ENCODE measurements at places on chromosomes 2 and 18.

DNA sequence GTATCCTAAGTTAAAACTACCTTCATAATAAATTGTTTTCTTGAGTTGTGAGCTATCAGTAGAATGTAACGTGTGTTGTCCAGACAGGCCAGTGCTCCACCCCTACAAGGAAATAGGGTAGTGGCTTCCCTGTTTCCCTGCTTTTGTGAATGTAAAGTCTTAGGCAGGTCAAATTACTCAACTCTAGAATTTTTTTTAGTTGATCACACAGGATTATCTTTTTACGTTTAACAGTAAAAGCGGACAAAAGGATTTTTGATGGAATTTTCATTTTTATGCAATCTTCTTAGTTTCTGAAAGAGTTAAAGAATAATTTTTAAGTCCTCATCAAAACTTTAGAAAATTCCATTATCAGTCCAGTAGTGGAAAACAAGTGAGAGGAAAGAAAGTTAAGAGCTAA is 38.2 kb downstream of the GPD2 start:
- H3K4me3 ChIP-seq: no peak overlapping the region
- no peak overlapping the region for H3K27ac ChIP-seq
- H3K4me1 ChIP-seq: no peaks in the 10 kb centered on the region
- H3K36me3 ChIP-seq: no peaks in the 10 kb centered on the region

DNA sequence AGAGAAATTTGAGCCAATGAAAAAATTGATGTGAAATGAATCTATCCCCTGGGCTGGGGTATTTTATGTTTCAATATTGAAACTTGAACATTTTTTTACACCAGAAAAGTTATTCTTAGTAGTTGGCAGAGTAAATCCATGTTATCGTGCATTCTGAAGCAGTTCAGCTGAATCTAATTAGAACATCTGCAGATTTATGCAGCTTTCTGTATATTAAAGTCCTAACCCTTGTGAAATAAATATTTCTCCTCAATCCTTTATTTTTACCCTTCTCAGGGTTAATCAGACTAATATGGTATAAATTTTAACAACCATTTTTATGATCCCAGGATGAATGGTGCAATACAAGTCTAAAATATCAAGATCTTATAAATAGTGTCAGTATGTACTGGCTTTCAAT is 69.5 kb downstream of the CDH20 start:
- H3K4me3 ChIP-seq: no peak overlapping the region
- DNase-seq: no peak
- H3K27ac ChIP-seq: no peak overlapping the region
- H3K27me3 ChIP-seq: no peaks in the 10 kb centered on the region
- H3K36me3 ChIP-seq: no peaks in the 10 kb centered on the region
- H3K4me1 ChIP-seq: no peaks in the 10 kb centered on the region

GRCh38 chr2:27701676-27702075 is 38.0 kb downstream of the SLC4A1AP start:
- no peak overlapping the region for H3K4me3 ChIP-seq
- no peaks in the 10 kb centered on the region for H3K36me3 ChIP-seq
- H3K27ac ChIP-seq: no peak overlapping the region

DNA sequence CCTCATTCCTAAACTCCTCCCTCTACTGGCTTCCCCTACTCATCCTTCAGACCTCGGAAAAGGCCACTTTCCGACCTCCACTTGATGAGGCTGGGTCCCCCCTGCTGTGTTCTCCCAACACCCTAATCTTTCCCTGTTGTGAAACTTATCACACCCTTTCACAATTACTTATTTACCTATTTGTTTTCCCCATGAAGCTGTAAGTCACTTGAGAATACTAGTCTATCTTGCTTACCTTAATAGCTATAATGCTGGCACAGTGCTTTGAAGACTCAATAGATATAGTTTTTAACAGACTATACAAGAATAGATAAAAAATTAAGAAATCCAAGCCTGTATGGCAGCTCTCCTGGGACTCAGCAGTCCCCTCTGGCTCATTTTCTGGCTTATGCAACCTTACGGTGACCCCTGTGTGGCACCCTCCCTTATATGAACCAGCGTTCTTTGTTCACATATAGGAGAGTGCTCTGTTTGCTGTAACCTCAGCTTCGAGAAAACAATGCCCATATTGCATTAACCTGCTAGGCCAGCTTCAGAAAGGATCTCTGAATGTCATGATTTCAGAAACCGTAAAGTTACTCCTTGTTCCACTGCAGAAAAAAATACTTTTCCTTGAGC is 220.4 kb upstream of the PKDCC start:
- H3K27me3 ChIP-seq: no peaks in the 10 kb centered on the region
- H3K36me3 ChIP-seq: no peaks in the 10 kb centered on the region
- DNase-seq: no peak
- no peak overlapping the region for H3K4me3 ChIP-seq
- no peaks in the 10 kb centered on the region for H3K4me1 ChIP-seq
- H3K27ac ChIP-seq: no peak overlapping the region

DNA sequence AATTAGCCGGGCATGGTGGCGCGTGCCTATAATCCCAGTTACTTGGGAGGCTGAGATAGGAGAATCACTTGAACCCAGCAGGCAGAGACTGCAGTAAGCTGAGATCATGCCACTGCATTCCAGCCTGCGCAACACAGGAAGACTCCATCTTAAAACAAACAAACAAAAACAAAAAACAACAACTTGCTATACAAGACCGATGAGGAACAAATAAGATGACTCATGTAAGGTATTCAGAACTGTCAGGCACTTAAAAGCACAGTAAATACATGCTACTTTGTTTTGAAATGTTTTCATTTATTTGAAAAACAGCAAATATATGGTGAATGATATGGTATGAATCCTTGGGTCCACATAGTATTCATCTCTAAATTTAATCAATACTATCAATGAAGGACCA is 66.7 kb downstream of the TRIP12 start:
- no peak for DNase-seq
- H3K4me3 ChIP-seq: no peak overlapping the region
- peaks cover 24% of the 10 kb centered on the region for H3K4me1 ChIP-seq
- no peaks in the 10 kb centered on the region for H3K27me3 ChIP-seq
- no peak overlapping the region for H3K27ac ChIP-seq
- peaks cover 21% of the 10 kb centered on the region for H3K36me3 ChIP-seq

DNA sequence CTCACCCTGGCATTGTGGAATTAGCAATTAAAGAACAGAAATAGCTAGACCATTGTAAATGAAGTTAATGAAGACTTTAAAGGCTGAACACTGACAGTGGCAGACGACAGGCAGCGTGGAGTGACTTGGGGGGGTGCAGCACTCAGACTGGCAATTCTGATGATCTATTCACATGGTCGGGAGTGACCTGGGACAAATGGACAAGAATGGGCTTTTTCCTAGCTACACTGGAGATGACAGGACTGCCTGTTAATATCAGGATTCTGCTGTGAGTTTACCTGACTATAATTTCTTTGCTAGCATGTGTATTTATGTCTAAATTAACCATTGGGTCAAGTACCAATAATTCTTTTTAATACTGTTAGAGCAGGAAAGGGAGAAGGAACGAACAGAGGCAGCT is 199.6 kb downstream of the FBXO15 start:
- no peak overlapping the region for H3K4me3 ChIP-seq
- H3K36me3 ChIP-seq: no peaks in the 10 kb centered on the region
- no peaks in the 10 kb centered on the region for H3K4me1 ChIP-seq
- H3K27me3 ChIP-seq: no peaks in the 10 kb centered on the region

- H3K27ac ChIP-seq: no peak overlapping the region
- no peak overlapping the region for H3K4me3 ChIP-seq
- no peaks in the 10 kb centered on the region for H3K4me1 ChIP-seq
- no peak for DNase-seq
These were observed 99.5 kb upstream of the CCDC85A start for GRCh38 chr2:56084111-56084901.

DNA sequence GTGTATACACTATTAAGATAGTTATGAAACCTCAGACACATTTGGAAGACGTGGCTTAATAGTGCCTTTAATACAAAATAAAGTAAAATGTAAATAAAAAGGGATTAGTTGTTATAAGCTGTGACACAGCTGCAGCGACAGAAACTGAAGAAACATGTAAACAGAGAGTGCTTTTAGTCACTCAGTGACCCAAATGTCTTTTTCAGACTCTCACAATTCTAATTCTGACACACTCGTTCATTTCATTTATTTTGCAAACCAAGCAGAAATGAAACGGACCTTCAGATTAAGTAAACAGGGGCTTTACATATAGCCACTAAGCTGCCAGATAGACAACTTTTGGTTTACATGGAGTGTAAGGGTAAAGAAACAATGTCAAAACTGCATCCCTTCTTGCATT is 181.0 kb upstream of the ETAA1 start:
- H3K4me1 ChIP-seq: no peaks in the 10 kb centered on the region
- H3K27me3 ChIP-seq: no peaks in the 10 kb centered on the region
- no peak overlapping the region for H3K4me3 ChIP-seq
- DNase-seq: no peak
- H3K27ac ChIP-seq: no peak overlapping the region

- no peak for DNase-seq
- H3K4me1 ChIP-seq: no peaks in the 10 kb centered on the region
- no peaks in the 10 kb centered on the region for H3K36me3 ChIP-seq
- H3K27me3 ChIP-seq: no peaks in the 10 kb centered on the region
- H3K4me3 ChIP-seq: no peak overlapping the region
- no peak overlapping the region for H3K27ac ChIP-seq
These were observed 8.0 kb downstream of the ALLC start for GRCh38 chr2:3665886-3666612.

DNA sequence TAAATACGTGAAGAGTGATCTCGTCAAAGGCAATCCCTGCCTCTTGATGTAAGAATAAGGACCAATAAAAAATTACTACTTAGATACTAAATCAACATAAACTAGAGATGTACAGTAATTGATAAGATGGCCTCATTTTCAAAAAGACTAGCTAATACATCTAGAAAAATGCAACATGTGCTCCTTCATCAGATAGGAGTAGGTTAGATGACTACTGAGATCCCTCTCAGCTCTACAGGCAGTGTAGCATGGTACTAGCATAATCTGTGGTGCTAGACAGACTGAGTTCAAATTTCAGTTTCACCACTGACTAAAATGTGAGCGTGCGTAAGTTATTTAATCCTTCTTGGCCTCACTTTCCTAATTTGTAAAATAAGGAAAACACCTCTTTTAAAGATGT is 82.6 kb upstream of the FRZB start:
- no peaks in the 10 kb centered on the region for H3K4me1 ChIP-seq
- no peaks in the 10 kb centered on the region for H3K27me3 ChIP-seq
- H3K4me3 ChIP-seq: no peak overlapping the region
- DNase-seq: no peak

DNA sequence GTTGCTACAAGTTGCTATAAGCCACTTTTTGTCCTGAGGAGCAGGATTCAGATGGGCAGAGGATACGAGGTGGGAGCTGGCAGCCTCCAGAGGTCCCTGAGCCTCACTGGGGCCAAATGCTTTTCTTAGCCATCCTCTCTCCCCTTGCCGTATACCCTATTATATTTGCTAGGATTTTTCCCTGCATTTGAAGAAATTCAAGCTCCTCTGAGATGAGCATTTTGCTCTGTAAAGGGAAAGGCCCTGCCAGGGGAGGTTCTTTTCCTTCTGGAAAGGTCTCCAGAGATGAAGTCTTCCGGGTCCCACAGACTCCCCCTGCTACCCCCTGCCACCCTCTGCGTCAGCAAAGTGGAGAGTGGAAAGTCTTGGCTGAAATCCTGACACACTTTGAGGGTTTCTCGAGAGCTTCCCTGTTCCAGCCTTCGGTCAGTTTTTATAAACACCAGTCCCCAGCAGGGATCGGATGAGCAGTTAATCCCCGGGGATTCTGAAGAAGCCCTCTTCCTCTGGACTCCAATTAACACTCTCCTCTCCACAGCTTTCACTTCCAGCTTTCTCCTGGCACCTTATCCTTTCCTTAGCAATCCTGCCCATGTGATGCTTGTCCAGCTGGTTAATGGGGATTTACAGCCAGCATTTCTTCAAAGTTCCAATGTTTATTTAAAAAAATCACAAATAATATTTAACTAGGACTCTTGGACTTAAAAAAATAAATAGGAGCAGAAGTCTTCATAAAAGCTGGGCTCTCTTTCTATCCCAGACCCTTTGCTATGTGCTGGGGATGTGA is 13.1 kb downstream of the CYRIA start:
- H3K36me3 ChIP-seq: no peaks in the 10 kb centered on the region
- H3K4me3 ChIP-seq: no peak overlapping the region
- no peaks in the 10 kb centered on the region for H3K27me3 ChIP-seq
- H3K4me1 ChIP-seq: no peaks in the 10 kb centered on the region
- DNase-seq: no peak

DNA sequence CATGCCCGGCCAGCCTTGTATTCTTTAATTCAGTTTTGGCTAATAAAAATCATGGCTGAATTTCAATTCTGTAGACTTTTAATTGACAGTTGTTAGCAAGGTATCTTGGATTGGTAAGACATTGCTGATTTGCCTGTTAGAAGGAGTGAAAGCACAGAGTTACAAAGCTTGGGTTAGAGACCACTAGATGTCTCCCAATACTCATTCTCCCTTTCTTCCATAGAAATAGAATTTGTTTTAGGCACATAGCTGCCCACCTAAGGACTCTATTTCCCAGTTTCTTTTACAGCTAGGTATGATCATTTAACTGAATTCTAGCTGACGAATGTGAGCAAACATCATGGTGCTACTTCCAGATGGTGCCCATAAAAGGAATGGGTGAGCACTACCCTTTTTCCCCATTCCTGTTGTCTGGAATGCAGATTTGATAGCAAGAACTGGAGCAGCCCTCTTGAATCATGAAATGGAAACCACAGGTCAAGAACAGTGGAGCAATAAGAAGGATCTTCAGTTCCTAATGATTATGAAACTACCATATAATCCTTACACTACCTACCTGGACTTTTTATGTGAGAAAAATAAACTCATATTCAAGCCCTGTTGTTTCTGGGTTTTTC is 17.5 kb downstream of the PECR start:
- no peak for DNase-seq
- H3K27me3 ChIP-seq: no peaks in the 10 kb centered on the region
- peaks cover 9% of the 10 kb centered on the region for H3K36me3 ChIP-seq
- H3K4me1 ChIP-seq: peaks cover 8% of the 10 kb centered on the region
- no peak overlapping the region for H3K27ac ChIP-seq
- H3K4me3 ChIP-seq: no peak overlapping the region

GRCh38 chr2:180662941-180663471 is 317.4 kb upstream of the UBE2E3 start:
- no peak for DNase-seq
- H3K27ac ChIP-seq: no peak overlapping the region
- H3K36me3 ChIP-seq: no peaks in the 10 kb centered on the region
- no peak overlapping the region for H3K4me3 ChIP-seq

GRCh38 chr18:55228191-55228590 is 268.9 kb upstream of the CCDC68 start:
- DNase-seq: no peak
- no peaks in the 10 kb centered on the region for H3K4me1 ChIP-seq
- no peaks in the 10 kb centered on the region for H3K27me3 ChIP-seq
- no peak overlapping the region for H3K27ac ChIP-seq

- no peak overlapping the region for H3K4me3 ChIP-seq
- DNase-seq: no peak
- H3K4me1 ChIP-seq: no peaks in the 10 kb centered on the region
- no peak overlapping the region for H3K27ac ChIP-seq
- no peaks in the 10 kb centered on the region for H3K27me3 ChIP-seq
- H3K36me3 ChIP-seq: no peaks in the 10 kb centered on the region
These were observed 374.5 kb upstream of the HS6ST1 start for GRCh38 chr2:128692895-128693742.

- no peak overlapping the region for H3K27ac ChIP-seq
- no peak overlapping the region for H3K4me3 ChIP-seq
- no peaks in the 10 kb centered on the region for H3K36me3 ChIP-seq
- H3K27me3 ChIP-seq: no peaks in the 10 kb centered on the region
- DNase-seq: no peak
- no peaks in the 10 kb centered on the region for H3K4me1 ChIP-seq
These were observed 748.7 kb upstream of the CHAC2 start for GRCh38 chr2:53018825-53019425.
